ENCODE measurements at places on chromosomes 5 and 9.

GRCh38 chr5:154498591-154498990 is 20.6 kb upstream of the HAND1 start:
- no peak for DNase-seq

- no peak for DNase-seq
Measured at GRCh38 chr9:122227575-122227900, 1.2 kb downstream of the LHX6 start.

- peak; percentile 26 for DNase-seq
Measured at GRCh38 chr5:154059583-154059982, 20.8 kb downstream of the MFAP3 start.

DNA sequence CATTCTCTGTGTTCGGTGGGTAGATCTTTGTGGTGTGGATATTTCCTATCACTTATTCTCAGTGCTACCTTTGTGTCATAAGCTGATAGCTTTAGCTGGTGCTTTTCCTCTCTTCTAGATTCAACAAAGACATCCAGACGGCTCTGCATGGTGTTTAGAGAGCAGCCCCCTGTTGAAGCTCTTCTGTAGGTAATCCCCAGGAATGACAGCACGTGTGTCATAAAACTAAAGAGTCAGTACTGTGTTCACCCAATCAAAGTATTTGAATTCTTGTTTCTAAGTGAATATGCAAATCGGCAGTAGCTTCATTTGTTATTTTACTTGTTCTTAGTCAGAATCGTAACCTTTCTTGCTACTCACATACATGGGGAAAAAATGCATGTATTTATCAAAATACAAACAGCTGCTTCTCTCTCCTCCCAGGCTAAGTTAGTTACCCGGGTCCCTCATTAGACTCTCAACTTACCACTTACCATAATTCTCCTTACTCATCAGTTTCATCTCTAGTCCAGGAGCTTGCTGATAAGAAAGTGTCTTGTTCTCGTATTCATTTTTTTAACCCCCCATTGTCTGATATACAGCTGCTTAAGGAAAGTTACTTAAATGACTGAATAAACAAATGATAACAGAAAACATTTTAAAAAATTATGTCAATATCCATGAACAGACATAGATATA is 1696.0 kb upstream of the WWC1 start:
- DNase-seq, result no peak

- DNase-seq, result no peak
Measured at GRCh38 chr9:120569556-120569955, 10.4 kb downstream of the CDK5RAP2 start.
